ENCODE measurements at places on chromosomes 6 and 20. TPM values are rescaled to one million over a fixed set of nuclear protein-coding genes. Genes with fewer than 3 reads are reported as not detected.

- no peak for DNase-seq
Measured at GRCh38 chr20:21583486-21584168, 69.8 kb upstream of the NKX2-2 start.

Gene MBOAT1
- 53.3 TPM for total RNA-seq

DNA sequence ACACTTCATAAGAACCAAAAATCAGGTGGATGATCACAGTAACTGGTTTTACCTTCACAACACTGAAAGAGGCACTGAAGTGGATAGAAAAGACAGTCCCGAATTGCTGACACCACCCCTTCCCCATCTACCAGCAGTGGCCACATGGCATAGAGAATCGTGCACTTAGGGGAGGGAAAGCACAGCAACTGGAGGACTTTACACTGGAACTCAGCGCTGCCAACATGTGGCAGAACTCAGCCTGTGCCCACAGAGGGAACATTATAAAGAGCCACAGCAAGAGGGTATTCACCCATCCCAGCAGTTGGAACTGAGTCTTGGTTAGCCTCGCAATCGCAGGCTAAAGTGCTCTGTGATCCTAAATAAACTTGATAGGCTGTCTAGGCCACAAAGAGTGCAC, 6.5 kb upstream of the KIAA1586 start:
- DNase-seq, result no peak

Gene GTF3C6
- 8.1 TPM for total RNA-seq

DNA sequence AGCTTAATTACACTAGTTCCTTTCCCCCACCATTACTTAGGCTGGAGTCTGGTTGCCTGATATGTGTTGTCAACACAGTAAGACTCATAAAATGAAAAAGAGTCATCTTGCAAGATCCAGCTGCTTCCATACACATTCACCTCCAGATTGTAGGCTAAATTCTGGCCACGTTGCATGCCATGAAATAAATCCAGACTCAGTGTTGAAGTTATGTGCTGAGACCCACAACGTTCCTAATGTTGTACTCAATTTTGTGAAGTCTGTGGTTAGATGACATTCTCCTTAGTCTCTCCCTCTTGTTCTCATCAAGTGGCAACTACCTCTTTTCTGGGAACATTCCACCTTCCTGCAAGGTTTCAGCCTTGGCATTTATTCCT, 212.3 kb downstream of the LMBRD1 start:
- no peak for DNase-seq

DNA sequence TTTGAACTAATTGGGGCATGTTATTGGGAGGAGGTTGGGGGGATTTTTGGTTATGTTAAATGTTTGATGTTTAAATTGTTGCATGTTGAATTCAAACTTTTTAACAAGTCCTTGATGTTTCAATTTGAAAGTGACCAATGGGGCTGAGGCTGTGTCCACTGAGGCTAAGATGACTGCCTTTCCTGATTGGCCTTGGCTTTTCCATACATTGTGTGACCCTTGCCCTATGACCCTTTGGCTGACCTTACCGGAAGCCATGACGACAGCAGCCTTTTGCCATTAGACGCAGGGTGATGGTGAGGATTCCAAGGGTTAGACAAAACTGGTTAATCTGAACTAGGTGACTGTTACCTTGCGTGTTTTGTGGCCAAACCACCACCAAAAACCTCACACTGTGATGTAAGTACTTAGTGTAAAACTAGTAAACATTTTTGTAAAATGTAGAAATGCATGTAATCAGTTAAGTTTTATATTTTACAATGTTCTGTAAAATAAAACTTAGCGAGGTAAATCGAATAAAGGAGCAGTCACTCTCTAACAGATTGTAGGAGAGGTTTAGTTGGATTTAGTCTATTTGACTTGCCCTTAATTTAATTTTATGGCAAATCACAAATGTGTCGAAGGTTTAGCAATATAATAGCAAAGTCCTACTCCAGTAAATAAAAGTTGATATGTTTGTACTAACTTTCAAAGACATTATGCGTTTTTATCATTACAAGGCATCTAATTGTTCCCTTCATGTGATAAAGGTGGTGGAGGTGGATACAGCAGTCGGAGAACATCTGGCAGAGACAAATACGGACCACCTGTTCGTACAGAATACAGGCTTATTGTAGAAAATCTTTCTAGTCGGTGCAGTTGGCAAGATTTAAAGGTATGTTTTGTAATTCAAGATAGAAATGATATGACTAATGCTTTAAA, 1.6 kb downstream of the SRSF6 start:
- DNase-seq, result no peak

Gene CAGE1
- total RNA-seq, result 1.1 TPM

DNA sequence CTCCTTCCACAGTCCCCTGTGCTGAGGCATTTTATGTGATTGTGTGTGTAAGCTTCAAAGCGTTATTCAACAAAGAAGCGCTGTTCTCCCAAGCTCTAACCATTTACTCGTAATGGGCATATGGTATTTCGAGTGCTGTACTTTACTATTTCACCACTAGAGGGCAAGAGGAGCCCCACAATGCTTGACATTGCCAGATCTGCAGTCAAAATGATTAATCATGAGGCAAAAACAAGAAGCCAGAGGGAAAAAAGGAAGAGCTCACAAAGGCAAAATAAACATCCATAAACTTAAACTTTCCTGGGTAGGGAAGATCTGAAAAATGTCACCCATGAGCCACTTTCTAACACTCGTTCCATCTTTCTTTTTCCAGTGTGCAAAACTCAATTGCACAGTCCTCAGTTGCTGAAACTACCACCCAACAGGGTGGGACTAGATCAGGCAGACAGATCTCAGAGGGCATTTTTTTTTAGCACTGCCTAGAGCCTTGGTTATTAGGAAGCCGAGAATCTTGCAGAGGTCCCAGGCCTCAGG, 215.0 kb upstream of the PLCB4 start:
- DNase-seq, result peak; percentile 80

- peak; percentile 10 for DNase-seq
Measured at GRCh38 chr20:32018269-32019155, 8.3 kb downstream of the CCM2L start.

DNA sequence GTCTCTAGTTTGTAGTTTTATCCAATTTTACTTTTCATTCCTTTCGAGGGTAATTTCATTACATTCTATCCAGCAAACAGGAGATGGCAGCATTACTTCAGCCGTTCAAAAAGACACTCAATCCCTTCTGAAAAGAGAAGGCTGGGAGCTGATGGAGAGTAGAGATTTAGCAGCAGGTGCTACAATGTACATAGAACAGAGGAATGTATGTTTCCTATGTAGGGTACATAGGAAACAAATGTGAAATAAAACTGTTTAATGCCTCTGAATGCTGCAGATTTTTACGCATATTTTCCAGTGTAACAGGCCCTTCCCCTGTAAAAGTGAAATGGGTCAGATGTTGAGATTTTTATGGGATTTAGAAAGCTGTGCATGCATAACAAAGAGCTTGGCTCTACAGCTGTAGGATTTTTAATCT, 16.0 kb downstream of the RPS12 start:
- DNase-seq, result no peak

- DNase-seq, result no peak
Measured at GRCh38 chr6:17741507-17741906, 34.8 kb upstream of the NUP153 start.

GRCh38 chr20:12965870-12966251, 42.9 kb upstream of the SPTLC3 start:
- DNase-seq, result no peak

- DNase-seq, result no peak
Measured at GRCh38 chr6:41678511-41679084, 40.3 kb downstream of the MDFI start.

DNA sequence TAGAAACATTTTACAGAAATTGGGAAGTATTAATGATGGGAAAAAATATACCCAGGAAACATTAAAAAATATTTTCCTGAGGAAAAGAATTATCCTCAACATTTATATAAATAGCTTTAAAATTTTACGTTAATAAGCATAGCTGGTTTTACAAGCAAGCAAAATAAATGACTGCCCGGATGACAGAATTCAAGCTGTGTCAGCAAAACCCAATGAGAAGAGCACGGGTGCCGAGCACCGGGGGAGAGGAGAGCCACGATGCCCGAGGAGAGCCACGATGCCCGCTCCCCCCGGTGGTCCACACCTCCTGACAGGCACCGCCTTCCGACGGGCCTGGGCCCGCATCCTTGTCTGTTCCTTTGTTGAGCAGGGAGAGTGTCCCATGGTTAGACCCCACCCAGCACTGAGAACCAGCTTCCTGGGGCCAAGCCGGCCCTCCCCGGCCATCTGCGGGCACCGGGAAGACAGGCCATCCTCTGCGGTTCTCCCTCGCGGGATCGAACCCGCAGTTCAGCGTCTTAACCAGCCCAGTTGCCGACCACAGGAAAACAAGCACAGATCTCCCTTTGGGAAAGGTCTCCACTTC, 63.3 kb upstream of the PDE10A start:
- DNase-seq, result no peak

GRCh38 chr20:1364106-1364505, 28.7 kb downstream of the FKBP1A start:
- DNase-seq, result no peak

DNA sequence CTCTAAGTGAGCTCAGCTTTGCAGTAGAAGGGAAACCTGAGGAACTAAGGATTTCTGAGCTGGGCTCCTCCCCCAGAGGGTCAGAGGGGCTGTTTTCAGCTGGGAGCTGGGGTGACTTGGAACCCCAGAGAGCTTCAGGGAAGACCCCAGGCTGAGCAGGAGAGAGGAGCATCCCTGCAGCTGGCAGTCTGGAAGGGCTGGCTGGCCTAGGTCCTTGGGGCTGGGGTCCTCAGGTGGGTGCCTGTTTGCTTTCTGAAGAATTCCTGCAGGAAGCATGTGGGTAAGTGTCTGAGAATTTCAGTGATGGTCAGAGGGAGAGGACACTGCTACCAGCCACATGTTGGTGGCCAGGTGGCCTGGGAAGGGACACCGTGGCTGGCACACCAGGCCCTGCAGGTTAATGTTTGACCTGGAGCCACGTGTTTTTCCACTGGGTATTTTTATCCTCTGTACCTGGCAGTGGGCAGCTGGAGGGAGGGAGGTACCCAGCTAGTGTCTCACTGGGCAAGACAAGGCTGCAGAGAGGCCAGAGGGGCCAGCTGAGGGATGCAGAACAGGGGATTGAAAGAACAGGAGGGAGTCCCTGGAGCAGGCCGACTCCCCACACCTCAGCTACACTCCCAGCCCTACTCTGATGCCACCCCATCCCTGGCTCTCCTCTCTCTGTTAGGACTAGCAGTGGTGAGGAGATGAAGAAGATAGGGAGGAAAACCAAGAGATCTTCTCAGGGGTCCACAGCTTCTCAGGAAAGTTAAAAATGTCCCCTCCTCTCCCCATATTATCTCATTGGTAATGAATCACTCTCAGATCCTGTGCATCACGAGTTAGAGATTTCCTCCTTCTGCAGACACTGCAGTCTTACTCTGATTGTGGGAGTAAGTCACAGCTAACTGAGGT, 143.6 kb downstream of the VEGFA start:
- no peak for DNase-seq

- no peak for DNase-seq
Measured at GRCh38 chr6:140711019-140711613, 1336.7 kb upstream of the CITED2 start.

GRCh38 chr6:34051331-34051919, 94.5 kb downstream of the GRM4 start:
- DNase-seq, result no peak

Gene POPDC3
- not detected for total RNA-seq

Gene SLC25A27
- total RNA-seq, result 5.7 TPM

- no peak for DNase-seq
Measured at GRCh38 chr6:113690281-113691259, 166.6 kb upstream of the MARCKS start.

Gene NNAT
- 2.2 TPM for total RNA-seq

Gene TRMT11
- total RNA-seq, result 12.1 TPM

DNA sequence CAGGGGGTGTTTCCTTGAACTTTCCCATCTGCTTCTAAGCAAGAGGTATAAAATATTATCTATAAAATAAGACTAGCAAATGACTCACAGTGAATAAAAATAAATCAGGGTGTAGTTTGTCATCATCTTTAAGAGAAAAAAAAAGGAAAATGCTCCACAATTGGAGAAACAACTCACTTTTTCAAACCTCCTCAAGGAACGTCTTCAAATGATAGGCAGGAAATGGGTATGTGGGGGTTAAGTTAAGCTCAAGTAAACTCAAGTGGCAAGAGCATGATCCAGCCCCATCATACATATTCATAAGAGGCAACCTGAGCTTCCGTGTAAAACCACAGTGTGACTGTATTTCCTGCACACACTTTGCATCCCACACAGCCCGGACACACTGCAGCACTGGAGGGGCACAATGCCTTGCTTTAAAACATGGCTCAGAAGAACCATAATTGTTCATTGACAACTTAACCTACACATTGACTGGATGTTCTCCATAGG, 58.5 kb upstream of the CEP85L start:
- DNase-seq, result peak; percentile 76

DNA sequence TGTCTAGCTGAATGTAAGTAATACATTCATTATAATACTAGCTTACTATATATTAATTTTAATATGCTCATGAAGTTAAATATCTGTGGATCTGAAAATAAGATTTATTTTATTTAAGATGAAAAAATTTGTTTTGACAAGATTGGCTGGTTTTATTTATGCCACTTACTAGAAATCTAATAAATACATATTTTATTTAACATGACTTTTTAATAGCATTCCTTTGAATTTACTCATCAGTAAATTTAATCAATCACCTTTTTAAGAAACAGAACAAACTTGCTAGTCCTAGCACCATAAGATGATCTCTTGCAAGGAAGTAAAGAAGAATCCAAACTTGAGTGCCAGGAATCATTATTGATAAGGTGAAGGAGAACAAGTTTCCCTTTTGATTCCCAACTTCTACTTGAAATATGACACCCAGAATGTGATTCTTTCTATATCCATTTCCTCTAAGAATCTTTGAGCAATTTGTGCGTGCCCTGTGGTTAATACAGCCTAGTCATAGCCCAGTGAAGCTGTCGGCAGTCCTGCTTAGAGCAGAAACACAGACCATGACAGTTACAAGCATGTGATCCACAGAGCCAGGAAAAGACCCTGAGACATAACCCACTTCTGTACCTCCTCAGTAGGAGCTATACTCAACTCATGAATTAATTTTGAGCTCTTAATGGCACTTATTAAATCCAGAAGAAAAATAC, 282.3 kb upstream of the QKI start:
- DNase-seq, result no peak

Gene MAS1
- under 0.01 TPM for total RNA-seq

DNA sequence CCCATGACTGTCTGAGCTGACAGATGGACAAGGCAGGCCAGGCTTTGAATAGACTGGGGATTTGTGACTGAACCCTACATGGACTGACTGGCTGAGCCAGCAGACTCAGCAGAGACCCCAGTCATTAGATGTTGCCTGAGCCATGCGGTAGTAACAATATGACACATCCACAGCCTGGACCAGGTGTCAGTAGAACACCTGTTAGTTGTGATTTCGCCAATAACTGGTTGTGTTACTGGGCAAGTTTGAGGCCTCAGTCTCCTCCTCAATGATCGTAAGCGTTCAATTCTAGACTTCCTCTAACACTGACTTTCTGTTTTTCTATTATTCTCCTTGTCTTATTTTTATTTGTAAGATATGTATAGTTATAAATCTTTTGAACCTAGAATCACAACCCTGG, 311.9 kb upstream of the MAP3K7 start:
- DNase-seq, result no peak

DNA sequence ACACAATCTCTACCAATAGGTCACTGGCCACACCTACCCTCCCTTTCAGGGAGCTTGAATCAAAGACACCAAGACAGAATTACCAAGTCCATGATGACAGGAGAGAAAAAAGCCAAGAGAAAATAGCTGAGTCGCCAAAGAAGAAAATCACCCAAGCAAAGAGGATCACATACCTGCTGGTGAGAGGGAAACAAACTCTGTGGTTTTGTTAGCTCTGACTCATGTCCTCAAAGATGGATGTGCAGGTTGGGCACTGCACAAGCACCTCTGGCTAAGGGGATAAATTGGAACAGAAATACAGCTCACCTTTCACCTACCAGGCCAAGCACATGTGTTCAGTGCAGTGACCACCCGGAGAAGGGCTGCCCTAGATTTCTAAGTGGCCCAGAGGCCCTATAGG, 114.8 kb downstream of the TFAP2A start:
- no peak for DNase-seq

Measured in hematopoietic multipotent progenitor cell (in vitro differentiated cells).